ENCODE measurements at places on chromosomes 3 and 15.

- DNase-seq, result no peak
Measured at GRCh38 chr15:94671858-94672532, 440.6 kb downstream of the MCTP2 start.

DNA sequence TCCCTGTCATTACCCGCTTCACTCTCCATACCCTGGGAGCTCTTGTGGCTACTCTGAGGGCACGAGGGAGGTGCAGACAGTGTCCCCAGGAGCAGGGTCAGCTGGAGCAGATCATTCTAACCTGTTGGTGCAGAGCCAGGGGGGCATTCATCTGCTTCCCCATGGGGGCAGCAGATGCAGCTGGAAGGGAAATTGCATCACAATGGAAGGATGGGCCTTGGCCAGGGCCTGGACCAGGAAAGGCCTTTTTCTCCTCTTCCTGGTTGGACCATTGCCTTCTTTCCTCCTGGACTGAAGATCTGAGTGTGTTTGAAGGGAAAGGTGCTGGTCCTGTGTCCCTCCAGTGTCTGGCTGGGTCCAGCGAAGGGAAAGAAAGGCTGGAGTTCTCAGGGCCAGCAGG, 55.7 kb downstream of the EPHB1 start:
- DNase-seq, result no peak

GRCh38 chr15:65207280-65207840, 3.9 kb downstream of the CILP start:
- no peak for DNase-seq

- DNase-seq, result no peak
Measured at GRCh38 chr15:26632500-26632899, 140.4 kb downstream of the GABRB3 start.

DNA sequence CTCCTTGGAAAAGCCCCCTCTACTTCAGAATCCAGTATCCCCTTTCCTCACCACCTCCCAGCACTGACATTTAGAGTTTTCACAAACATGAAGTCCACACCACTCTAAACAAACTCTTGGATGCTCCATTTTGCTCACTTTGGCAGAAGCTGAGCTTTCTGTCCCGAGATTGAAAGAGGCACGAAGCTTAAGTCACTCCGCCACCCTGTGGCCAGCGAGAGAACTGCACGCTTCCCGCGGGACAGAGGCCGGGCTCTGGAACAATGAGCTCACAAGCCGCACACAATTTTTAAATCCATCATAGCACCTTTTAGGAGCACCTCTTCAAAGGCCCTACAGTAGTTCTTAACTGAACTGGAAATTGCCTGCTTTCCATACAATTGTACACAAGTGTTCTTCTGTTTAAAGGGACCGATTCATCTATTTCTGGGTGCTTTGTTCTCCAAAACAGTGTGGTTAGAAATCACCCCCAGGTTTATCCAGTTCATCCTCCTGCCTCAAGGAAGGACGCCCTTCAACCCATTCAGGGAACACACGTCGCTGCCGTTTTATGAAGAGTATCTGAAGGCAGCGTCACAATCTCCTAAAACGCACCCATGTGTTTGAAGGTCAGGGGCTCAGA, 226.1 kb downstream of the VPS13C start:
- peak; percentile 82 for DNase-seq

- no peak for DNase-seq
Measured at GRCh38 chr3:16316847-16317560, 52.0 kb downstream of the OXNAD1 start.

- no peak for DNase-seq
Measured at GRCh38 chr3:64514889-64515288, 172.9 kb downstream of the ADAMTS9 start.

DNA sequence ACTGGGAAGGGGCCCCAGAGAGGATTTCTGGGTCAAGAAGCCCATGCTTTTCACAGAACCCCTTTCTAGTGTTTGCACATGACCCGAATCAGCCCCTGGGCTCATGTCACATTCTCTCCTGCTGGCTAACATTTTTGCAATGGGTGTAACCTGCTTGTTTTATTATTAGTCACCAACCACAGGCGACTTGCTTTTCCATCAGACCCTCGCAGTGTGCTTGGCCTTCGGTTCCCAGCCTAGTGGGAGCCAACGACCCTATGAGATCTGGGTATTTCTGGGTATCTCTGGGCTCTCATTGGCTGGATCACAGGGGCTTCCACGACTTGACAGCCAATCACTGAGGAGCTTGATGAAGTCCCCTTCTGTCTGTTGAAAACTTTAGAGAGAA, 11.0 kb upstream of the FBLN2 start:
- DNase-seq, result no peak

- no peak for DNase-seq
Measured at GRCh38 chr15:39139431-39140059, 441.3 kb upstream of the THBS1 start.

DNA sequence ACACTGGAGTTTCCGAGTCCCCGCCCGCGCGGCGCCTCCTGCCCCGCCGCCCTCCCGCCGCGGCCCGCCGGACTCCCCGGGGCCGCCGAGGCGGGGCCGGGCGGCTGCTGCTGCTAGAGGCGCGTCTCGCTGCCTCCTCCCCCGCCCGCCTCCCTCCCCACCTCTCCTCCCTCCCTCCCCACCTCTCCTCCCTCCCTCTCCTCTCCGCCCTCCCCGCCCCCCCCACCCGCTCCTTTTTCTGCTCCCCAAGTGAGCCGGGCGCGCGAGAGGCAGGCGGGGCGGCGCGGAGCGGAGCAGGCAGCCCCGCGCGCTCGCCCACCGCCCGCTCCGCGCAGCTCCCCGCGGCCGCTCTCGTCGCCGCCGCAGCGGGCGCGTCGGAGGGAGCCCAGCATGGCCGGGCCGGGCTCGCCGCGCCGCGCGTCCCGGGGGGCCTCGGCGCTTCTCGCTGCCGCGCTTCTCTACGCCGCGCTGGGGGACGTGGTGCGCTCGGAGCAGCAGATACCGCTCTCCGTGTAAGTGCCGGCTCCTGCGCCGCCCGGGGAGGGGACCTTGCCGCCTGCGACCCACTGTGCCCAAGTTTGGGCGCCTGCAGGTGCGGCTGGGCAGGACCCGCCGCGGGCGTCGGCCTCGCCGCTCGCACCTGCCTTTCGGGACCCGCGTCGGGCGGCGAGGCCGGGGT, at the start of gene CACNA2D3:
CACNA2D3 (plus strand) TSS at position 229 of the 679 bp plus-strand sequence.
- no peak for DNase-seq

- DNase-seq, result no peak
Measured at GRCh38 chr15:74422652-74423430, 10.9 kb downstream of the SEMA7A start.

DNA sequence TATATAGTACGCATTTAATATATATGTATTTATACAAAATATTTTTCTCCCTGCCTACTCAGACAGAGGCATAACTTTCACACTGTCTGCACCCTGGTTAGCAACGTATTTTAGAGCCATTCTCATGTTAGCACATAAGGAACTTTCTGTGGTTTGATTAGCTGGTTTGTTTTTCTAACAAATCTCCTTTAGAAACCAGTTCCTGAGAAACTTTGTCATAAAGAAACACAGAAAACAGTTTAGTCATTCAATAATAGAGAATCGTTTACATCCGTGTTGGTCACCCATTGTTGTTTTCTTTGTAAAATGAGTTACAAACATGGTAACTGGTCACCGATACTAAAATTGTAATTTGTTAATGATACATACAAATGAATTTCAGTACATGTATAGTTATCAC, 5.9 kb upstream of the NGRN start:
- peak; percentile 70 for DNase-seq

DNA sequence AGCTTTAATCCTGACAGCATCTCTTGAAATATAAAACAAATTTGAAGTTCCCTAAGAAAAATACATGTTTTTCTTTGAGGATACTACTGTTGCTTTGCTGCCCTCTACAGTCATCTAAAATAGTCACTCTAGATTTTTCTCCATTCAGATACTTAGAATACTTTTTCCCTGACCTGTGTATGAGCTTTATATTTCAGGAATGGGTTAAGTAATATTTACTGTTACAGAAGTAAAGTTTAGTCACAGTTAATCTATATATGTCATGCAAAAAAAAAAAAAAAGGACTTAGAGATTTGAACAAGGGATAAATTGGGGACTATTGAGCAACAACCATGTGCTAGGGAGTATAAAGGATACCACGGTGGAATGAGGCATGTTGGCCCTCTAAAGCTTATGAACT, 8.8 kb downstream of the NECTIN3 start:
- no peak for DNase-seq

- no peak for DNase-seq
Measured at GRCh38 chr3:71395470-71395869, 188.1 kb downstream of the FOXP1 start.

GRCh38 chr3:123367467-123368154, 81.3 kb downstream of the ADCY5 start:
- DNase-seq, result no peak

DNA sequence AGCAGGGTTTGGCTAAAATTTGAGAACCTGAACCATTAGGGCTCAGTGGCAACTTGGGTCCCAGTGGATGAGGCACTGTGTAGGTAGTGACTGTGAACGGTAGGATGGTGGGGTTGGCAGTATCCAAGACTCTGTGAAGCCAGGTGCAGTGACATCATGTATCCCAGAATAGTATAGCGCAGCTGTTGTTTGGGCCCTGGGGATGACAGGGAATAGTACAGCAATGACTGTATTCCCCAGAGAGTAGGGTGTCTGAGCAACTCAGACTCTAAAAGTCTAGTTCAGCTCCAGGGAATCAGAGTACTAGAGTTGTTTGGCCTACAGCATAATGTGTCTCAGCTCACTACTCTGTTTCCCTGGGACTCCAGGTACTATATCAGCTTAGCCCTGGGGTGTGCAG, 20.7 kb upstream of the PPP2R3A start:
- no peak for DNase-seq

DNA sequence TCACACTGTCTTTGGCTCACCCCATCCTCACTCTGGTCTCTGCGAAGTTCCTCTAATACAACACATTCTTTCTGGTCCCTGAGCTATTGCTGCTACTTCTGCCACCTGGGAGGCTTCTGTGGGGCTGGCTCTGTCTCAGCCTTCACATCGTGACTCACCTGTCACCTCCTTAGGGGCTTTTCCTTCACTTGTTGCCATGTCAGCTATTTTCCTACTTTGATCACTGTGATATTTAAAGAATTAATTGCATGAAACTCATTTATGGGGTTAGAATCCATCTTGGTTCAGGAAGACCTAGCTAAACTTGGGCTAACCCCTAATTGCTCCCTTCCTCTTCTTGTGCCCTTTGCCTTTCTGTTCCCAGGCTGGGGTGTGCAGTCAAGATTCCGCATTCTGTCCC, 346.9 kb downstream of the WDR72 start:
- no peak for DNase-seq

- DNase-seq, result no peak
Measured at GRCh38 chr15:62506217-62506805, 341.2 kb upstream of the C2CD4B start.
